ENCODE measurements at places on chromosomes 12 and 14.

GRCh38 chr12:28775556-28775955 lies 373.5 kb upstream of the FAR2 start:
- DNase-seq: no peak

DNA sequence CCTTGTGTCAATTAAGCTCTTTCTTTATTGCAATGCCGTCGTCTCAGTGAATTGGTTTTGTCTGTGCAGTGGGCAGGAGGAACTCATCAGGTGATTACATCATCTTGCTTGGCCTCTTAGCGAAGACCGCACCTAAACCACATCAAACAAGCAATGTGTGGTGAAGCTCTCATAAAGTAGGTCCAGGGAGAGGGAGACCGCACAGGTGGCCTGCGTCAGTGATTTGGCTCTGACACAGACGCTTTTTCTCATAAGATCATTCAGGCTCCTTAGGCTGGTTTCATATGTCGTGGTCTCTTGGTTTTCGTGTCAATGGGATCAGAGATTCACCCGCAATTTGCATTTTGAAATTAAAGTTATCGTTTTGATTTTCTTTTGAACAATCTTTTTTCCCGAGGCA lies 6.7 kb upstream of the TESC start:
- DNase-seq: peak; percentile 6

- no peak for DNase-seq
Observed at GRCh38 chr12:52913431-52913821, 8.6 kb upstream of the KRT8 start.

DNA sequence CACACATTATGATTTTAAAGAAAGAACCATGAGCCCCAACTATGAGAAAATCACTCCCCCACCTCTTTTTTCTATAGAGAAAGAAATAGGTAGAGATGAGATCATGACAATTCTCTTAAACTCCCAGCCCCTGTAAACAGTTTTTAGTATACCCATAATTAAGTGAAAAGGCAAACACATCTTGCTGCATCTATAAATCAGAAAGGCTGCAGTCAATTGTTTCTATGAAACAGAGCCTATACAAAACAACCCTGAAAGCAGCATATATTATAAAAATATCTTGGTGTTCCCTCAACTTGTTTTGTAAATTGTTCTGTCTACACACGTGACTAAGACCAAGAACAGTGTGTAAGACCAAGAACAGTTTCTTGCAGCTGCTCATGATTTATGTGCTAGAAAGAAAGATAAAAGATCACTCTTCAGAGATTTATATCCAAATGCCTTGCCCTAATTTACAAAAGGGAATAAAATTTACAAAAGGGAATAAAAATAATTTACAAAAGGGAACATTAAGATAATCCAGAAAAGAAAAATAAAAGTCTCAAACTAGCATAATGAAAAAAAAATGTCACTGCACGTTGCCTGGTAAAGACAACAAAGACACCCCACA lies 4.8 kb downstream of the KITLG start:
- DNase-seq: no peak

DNA sequence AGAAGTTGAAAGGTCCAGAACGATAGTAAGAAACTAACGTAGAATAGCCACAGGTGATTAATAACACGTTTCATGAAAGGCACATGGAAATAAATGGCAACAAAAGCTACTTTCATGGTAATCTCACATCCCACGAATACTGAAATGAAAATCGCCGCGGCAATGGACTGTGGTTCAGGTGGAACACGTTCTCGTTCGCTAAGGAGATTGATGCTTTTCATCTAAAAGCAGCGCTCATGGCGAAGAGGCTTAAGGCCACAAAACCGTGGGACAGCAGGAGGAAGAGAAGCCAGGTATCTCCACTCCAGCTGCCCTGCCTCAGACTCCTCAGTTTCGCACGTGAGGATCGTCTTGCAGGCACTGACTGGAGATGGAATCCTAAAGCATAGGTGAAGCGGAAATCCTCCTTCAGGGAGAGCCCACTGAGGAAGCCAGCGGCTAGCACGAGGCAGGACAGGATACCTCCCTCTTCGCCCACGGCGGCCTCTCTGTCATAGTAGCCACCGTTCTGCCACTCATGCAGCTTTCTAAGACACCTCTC lies 696 bp upstream of the GPHN start:
- DNase-seq: no peak

GRCh38 chr12:1544996-1545700 lies 49.2 kb downstream of the FBXL14 start:
- DNase-seq: no peak

DNA sequence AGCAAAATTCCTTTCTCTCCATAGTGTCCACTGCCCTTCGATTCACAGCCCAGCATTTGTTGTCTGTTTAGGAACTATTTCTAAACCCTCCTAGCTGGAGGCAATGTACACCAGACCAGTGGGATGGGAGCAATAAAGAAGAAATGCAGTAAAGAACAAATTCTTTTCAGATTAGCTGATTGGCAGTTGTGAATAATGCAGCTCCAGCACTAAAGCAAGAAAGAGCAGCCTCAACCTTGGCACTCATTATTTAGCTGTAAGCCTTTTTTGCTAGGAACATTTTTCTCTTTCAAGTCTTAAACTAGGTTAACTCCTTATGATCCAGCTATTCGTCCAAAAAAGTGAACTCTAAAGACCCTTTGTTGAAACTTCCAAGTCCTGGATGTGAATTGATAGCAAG lies 580.5 kb upstream of the STXBP6 start:
- no peak for DNase-seq

DNA sequence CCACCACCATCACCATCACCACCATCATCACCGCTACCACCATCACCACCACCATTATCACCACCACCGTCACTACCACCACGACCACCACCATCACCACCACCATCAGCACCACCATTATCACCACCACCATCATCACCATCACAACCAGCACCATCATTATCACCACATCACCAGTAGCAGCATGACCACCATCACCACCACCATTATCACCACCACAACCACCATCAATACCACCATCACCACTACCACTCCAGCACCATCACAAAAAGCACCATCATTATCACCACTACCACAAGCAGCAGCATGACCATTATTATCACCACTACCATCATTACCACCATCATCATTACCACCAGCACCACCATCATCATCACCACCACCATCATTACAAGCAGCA lies 62.1 kb downstream of the MVK start:
- no peak for DNase-seq

DNA sequence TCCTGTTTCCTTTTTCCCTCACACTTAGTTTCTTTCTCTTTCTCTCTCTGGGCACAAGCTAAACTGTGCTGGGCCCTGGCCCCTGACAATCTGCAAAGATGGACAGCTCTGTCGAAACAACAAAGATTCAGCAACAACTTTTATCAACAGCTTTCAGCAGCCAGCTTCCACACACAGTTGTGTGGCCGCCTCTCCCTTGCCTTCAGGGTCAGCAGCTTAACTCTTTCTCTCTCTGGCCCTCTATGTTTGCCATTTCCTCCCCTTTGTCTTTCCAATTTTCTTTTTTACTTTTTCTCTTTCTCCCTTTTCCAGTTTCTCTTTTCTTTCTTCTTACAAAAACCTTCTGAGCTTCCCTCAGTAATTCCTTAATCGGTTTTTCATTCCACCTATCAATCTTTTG lies 43.3 kb downstream of the IQSEC3 start:
- no peak for DNase-seq

GRCh38 chr12:90299121-90299520 lies 590.5 kb upstream of the ATP2B1 start:
- DNase-seq: no peak

GRCh38 chr14:72155379-72155993 lies 223.3 kb downstream of the RGS6 start:
- no peak for DNase-seq

GRCh38 chr12:4530982-4531586 lies 7.6 kb upstream of the RAD51AP1 start:
- DNase-seq: no peak

GRCh38 chr12:75970310-75970709 lies 61.3 kb downstream of the PHLDA1 start:
- DNase-seq: no peak

GRCh38 chr12:52789637-52790426 lies 6.1 kb downstream of the KRT3 start:
- no peak for DNase-seq

- no peak for DNase-seq
Observed at GRCh38 chr14:79598339-79598738, 613.0 kb downstream of the DIO2 start.

DNA sequence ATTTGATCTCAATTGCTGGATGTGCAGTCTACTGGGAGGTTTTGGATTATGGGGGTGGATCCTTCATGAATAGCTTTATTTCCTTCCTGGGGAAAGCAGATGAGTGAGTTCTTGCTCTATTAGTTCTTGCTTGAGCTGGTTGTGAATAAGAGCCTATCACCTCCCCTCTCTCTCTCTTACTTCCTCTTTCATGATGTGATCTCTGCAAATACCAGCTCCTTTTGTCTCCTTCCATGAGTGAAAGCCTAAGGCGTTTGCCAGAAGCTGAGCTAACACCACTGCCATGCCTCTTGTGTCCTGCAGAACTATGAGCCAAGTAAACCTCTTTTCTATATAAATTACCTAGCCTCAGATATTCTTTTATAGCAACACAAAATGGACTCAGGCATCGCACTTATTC lies 302.7 kb downstream of the CCER1 start:
- no peak for DNase-seq
